ENCODE measurements at places on chromosomes 11 and 22.

DNA sequence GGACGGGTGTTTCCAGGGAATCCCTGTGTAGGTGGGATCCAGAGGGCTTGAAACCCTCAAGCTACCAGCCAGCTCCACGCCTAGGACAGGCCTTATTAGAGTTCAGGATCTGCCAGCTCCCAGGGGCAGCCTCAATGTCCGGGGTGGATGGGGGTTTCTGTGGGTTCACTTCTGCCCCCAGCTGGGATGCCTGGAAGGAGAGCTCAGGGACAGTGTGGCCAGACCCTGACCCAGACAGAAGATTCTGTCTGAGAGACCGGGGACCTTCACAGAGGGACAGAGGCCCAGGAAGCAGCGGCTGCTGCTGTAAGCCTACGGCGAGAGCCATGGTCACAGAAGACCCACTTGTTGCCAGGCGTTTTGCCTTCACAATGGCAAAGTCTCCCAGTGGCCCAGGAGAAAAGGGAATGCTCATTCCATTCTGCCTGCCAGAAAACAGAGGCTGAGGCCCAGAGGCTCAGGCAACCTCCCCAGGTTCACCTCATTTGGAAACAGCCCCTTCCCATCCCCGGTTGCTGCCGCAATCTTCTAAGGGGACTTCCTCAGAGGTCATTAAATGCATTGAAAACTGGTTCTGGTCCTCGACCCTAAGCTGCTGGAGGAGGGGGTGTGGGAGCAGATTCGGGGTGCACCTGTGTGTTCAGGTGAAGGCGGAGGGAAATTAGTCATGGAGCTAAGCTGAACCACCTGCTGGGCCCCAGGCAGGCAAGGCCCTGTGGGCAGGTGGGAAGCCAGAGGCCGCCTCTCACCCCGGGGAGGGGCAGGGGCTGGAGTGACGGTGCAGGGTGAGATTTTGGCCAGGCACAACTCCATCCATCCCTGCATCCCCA lies 4.9 kb upstream of the KRTAP5-6 start:
- no peak for DNase-seq

DNA sequence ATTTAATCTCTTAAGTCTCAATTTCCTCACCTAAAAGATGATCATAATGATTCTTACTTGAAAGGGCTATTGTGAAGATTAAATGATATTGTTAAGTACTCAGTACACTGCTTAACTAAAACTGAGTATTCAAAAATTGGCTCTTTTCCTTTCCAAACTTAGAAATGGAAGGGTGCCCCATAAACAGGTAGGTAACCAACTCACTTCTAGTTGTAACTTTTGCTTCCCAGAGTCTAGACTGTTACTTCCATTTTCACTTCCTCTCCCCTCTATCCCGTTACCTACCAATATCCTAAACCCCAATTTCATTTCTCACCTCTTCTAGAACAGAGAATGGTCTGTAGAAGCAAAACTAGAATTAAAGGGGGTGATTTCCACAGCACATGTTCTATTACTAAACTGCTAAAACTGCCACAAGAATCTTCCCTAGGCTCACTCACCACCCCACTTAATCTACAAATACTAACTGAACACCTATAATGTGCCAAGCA lies 50.0 kb downstream of the RRAS2 start:
- no peak for DNase-seq

DNA sequence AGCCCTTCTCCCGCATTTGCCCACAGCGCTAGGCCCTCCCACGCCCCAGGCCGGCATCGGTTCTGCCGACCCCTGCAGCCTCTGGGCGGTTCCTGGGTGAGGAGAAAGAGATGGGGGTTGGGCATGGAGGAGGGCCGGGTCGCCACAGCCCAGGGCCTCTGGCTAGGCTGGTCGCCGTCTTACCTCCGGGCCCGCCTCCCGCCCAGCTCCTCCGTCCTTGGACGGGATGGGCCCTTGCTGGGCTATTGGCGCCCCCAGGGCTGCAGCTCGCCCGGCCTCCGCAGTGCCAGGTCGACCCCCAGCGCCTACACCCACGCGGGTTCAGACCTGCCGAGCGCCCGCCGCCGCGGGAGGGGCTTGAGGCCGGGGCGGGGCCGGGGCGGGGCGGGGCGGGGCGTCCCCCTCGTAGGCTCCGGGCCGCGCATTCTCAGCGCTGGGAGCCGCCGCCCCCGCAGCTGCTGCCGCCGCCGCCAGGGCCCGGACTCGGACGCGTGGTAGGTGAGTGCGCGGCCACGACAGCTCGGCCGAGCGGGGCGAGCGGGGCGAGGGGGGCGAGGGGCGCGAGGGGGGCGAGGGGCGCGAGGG lies at the start of gene CD151:
Gene CD151, plus strand, starts transcription at position 424 of the 585 bp plus-strand sequence. CDS start 3,118 bp downstream, outside the sequence.
- DNase-seq: peak; percentile 67

DNA sequence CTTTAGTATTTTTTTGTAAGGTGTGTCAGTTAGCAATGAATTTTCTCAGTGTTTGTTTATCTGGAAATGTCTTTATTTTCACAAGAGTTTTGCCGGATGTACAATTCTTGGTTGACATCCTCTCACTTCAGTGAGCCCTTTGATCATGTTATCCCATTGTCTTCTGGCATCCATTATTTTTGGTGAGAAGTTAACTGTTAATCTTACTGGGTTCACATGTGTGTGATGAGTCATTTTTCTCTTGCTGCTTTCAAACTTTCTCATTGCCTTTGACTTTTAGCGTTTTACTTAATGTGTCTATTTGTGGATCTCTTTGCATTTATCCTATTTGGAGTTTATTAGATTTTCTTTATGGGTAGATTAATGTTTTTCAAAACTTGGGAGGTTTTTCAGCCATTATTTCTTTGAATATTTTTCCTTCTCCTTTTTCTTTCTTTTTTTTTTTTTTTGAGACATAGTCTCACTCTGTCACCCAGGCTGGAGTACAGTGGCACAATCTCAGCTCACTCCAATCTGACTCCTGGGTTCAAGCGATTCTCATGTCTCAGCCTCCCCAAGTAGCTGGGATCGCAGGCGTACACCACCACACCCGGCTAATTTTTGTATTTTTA lies 100.5 kb upstream of the RRM1 start:
- no peak for DNase-seq

- DNase-seq: no peak
Observed at GRCh38 chr22:49019737-49020713, 807.6 kb downstream of the BRD1 start.

DNA sequence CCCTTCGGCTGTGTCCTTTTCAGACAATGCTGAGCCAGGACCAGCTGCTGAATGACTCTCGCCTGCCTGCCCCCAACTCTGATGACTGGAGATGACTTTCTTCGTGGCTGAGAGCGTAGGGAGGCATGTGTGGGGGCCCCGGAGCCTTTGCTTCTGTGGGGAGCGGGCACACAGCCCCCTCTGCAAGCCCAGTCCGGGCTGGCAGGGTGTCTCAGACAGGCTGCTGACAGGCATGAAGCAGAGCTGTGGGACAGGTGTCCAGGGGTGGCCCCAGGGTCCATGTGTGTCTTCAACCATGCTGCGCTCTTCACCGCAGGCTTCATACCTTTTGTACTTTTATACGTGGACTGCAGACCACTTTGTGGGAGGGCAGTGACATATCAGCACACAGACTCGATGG lies 16.6 kb downstream of the CYB5R2 start:
- no peak for DNase-seq

DNA sequence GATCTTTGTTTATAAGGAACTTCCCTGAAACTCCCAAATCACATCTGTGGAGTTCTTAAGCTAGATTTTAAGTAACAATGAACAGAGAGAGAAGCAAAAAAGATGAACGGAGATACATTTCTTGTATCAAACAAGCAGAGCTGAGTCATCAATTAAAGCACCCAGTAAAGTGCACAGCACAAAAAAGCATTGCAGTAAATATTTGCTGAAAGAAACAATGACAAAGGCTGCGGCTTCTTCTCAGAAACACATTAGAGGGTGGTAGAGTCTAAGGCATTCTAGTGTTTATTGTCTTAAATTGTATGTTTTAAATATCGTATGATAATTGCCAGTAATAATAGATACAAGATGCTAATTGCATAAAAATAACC lies 941.6 kb upstream of the CHORDC1 start:
- no peak for DNase-seq

GRCh38 chr22:38309614-38310517 lies 7.4 kb downstream of the CSNK1E start:
- no peak for DNase-seq

GRCh38 chr11:69355346-69355940 lies 61.5 kb downstream of the MYEOV start:
- no peak for DNase-seq

DNA sequence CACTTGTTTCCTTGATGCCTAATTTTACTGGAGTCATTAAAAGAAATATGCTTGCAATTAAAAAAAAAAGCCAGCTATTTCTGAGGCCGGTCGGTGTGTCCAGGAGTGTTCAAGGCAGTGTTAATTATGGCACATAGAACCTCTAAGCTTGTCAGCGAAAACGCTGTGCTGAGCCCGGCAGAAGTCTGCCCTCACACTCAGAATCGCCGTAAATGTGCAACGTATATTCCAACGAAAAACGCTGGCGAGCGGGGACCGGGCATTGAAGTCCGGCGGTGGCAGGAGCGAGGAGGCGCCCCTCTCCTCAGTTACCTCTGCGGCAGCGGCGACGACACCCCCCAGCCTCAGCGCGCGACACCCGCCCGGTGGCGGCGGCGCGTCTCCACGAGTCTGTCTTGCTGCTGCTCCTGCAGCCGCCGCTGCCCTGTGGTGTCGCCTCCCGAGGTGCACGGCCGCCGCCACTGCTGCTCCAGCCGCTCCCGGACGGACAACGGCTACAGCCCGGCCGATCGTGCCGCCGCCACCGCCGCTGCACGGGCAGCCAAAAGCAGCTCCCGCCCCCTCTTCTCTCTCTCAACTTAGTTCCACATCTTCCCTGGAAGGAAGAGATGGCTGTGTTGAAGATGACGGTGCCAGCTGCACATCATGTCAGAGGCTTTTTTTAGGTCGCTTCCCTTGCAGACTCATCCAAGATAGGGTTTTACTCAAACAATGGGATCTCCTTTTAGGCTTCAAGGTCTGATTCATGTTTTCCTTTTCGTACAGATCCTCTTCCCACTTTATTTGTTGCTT lies 56.0 kb downstream of the JAM3 start:
- no peak for DNase-seq

DNA sequence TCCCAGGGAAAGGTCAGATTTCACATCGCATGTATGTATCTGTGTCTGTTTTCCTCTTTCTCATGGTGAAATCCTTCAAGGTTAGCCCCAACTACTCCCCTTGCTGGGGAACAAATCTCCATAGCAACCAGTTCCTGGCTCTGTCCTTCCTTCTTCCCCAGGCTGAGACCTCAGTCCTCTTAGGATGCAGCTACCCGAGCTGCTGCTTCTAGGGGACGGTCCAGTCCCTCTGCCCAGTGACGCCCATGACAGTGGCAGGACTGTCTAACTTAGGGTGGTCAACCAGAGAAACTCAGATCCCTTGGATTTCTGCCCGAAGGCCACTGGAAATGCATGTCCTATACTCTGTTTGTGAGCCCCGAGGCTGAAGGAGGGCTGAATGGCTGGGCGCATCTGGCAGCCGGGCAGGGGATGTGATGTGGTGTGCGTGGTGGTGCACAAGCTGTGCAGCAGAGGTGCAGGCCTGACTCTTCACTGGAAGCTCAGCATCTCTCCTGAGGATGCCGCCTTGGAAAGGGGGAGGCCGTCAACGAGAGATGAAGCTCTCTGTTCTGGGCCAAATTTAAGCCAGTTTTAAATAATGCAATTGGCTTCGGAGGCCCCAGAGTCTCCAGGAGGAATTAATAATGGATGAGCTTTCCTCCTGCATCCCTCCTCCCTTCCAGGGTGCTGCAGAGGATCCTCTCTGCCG lies 118.7 kb upstream of the B3GAT1 start:
- no peak for DNase-seq

DNA sequence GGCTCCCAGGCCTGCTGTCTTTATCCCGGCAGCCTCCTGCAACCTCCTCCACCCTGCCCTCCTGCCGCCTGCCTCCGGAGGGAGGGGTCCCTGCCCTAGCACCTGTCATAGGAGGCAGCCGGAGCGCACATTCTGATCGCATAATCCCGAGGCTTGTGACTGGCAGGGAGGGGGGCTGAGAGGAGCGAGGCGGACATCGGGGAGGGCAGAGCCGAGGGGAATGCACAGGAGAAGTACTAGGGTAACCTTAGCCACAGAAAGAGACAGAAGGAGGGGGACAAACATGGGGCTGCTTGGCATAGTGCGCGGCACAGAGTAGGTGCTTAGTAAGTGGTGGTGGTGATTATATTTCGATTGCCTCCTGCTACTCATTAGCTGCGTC lies 9.2 kb upstream of the ALX4 start:
- DNase-seq: no peak

GRCh38 chr22:47384977-47385376 lies 622.5 kb downstream of the TBC1D22A start:
- DNase-seq: no peak

DNA sequence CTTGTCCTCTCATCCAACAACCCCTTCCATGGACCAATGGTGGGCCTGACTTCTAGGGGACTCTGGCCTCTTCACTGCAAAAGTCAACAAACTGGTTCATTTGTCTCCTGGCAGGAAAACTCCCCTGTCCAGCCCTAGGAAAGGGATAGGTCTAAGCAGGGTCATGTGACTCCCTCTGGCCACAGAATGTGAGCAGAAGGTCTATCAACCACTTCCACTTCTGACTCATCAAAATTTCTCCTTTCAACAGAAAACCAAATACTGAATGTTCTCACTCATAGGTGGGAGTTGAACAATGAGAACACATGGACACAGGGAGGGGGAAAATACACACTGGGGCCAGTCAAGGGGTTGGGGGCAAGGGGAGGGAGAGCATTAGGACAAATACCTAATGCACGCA lies 1.3 kb upstream of the ISX start:
- DNase-seq: no peak

- peak; percentile 78 for DNase-seq
Observed at GRCh38 chr11:3095712-3096361, 38.6 kb upstream of the CARS1 start.

DNA sequence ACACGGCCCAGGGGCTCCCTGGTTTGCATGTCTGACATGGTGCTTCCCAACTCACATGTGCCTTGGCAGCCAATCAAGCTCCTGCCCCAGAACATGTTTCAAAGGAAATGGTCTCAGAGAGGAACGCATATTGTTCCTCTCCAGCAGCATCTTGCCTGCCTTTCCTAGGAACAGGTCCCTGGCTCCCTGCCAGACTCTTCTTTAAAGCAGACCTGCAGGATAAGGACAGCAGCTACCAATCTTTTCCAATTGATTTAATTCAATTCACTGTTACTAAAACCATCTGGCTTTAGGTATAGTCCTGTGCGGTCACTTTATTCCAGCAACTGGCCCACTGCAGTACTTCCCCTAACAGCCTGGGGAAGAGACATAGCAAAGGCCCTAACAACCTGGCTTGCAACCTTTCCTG lies 79.9 kb downstream of the AMBRA1 start:
- no peak for DNase-seq

DNA sequence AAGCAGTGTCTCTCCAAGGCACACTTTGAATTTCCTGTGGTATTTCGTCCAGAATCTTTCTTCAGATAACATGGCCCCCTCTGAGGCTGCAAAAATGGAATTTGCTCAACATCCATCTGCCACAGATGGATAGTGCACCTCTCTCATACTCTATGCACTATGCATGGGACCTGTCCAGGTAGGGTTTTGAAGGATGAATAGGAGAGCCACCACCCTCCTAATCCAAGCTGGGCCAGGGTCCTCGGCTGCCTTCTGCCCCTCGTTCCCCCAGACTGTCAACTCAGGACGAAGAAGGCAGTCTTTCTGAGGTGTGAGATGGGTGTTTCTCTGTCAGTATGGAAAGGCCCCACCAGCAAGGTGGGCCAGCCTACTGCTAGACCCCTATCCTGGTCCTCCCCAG lies 56.4 kb downstream of the MN1 start:
- no peak for DNase-seq

- no peak for DNase-seq
Observed at GRCh38 chr22:26673486-26673885, 16.1 kb downstream of the MIAT start.

All from SW 1271 (cell line).